Kidney epithelial cell (primary cell): ENCODE measurements at places on chromosomes 5 and 9. TPM values are rescaled to one million over a fixed set of nuclear protein-coding genes. Genes with fewer than 3 reads are reported as not detected.
A peak's percentile ranks its signal among the peaks of the same experiment; 100 is the strongest.

DNA sequence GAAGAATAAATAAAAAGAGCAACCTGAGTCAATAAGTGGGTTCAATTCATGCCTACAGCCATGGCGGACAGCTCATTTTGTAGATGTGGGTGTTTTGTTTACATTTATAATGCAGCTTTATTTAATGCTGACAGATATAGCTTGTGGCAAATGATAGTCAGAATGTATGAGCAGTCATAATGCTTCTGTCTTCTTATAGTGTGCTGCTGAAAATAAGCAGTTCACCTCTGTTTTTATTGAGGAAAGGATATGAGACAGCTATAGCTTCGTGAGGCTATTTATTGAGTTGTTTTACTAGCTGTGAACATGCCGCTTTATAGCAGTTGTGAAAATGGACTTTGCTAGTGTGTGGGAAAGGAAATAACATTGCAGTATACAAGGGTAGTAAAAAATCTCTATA lies 147.4 kb downstream of the PBX3 start:
- no peak for DNase-seq

DNA sequence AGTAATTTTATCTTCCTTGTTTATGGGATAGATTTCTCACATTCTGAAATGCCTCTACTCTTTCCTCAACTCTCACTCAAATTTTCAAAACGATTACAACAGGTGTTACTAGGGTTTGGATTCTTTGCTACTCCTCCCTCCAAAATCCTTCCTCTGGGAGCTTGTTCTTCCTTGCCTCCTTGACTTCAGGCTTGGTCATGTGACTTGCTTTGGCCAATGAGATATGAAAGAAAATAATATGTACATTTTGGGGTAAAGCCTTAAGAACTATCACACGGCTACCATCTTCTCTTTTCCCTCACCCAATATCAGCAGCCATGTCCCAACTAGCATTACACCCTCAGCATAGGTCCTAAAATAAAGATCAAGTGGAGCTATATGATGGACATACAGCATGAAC lies 28.8 kb upstream of the SLC1A1 start:
- no peak for DNase-seq

Gene FST
- 0.33 TPM in 1 of 2 replicates, not detected in the other for total RNA-seq

DNA sequence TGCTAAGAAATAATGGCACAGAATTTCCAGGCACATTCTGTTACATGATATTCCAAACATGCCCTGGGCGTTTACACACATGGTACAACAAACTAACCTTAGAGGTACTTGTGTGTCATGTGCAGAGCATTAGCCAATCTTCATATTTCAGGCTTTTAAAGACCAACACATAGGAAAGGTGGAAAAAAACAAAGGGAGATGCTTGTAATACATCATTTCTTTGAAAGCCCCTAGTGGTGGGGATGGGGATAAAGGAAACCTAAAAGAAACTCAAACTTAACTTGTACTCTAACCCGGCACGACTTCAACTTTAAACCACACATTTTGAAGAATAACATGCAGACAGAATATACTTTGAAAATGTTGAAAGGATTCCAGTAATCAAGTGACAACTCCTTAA lies 133.6 kb downstream of the PTPRD start:
- no peak for DNase-seq

Gene ZNF883
- 2.7 and 3.0 TPM in 2 replicates for total RNA-seq

DNA sequence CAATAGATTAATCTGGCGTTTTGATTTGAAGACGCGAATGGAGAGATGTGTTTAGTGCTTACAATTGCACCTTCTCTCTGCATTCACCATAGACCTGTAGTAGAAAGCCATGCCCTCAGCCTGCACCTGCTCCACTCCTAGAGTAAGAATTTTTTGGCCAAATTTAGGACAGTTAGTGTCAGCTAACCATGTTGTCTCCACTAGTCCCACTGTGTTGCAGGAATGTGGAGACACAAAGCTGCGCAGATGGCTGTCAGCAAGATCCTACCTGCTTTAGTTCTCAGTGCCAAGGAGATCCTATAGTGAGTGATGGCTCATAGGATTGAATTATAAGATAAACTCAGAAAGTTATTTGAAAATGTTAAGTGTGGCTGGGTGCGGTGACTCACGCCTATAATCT lies 35.1 kb upstream of the ABCA1 start:
- no peak for DNase-seq

Gene FOXD4L3
- not detected in 2 replicates for total RNA-seq

Gene SLC46A2
- not detected in 2 replicates for total RNA-seq

Gene NR5A1
- not detected in 2 replicates for total RNA-seq

Gene SOX30
- total RNA-seq = 0.08 TPM in 1 of 2 replicates, not detected in the other

GRCh38 chr5:57432876-57433275 lies 49.7 kb downstream of the ACTBL2 start:
- DNase-seq = no peak

- DNase-seq = no peak
Measured at GRCh38 chr5:40238066-40238745, 441.5 kb upstream of the PTGER4 start.

- DNase-seq = no peak
Measured at GRCh38 chr5:20832204-20833080, 844.4 kb upstream of the CDH18 start.

DNA sequence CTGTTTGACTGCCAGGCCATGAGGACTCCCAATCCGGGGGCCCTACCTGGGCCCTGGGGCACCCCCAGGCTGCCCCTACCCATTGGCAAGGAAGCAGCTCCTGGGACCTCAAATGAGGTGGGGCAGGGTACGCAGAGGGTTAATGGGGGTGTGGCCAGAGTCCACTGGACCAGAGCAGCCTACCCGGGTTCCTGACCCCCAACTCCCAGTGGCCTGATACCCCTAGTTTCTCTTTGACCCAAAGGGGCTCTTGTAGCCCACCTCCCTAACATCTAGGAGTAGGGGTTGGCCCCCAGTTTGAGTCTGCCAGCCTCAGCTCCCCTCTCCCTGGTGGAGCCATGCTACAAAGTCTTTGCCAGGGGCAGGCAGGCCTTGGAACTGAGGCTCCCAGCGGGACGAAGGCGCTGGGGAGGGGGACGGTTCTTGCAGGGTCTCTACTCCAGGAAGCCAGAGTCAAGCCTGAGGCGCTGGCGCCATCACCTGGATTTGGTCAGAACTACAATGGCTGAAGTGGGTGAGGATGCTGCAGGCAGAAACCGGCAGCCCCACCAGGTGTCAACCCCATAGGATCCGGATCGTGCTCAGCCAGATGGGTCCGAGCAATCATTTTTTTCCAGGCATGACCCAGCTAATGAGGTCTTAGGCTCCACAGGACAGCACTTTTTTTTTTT lies 8.4 kb upstream of the CERCAM start:
- DNase-seq = no peak

GRCh38 chr5:163439092-163439425 lies 1.7 kb downstream of the CCNG1 start:
- no peak for DNase-seq

Gene CDC20B
- 0.27 TPM in 1 of 2 replicates, not detected in the other for total RNA-seq

- no peak for DNase-seq
Measured at GRCh38 chr5:157561110-157561509, 14.5 kb downstream of the ADAM19 start.

DNA sequence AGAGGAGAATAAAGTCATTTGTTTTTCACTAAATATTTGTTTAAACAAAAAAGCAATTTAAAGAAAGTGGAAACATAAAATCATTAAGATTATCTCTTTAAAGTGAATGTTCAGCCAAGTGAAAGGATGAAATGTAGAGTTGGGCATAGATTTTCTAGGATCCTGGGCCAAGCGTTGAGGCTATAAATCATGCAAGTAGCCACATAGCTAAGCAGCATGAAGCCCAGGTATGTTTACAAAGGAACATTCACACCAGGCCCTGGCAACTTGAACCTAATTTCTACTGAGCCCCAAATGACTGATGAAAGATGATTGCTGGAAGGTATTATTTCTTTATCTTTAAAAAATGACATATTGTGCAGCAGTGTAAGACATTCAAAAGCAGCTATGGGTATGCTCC lies 461.8 kb downstream of the MAT2B start:
- no peak for DNase-seq

Gene LCN15
- not detected in 2 replicates for total RNA-seq

Gene MLLT3
- total RNA-seq = 16.2 and 32.4 TPM in 2 replicates

- DNase-seq = no peak
Measured at GRCh38 chr9:20729523-20729922, 45.5 kb downstream of the FOCAD start.

Gene MUSK
- not detected in 2 replicates for total RNA-seq

GRCh38 chr9:134136118-134136995 lies 475 bp downstream of the WDR5 start:
- no peak for DNase-seq

DNA sequence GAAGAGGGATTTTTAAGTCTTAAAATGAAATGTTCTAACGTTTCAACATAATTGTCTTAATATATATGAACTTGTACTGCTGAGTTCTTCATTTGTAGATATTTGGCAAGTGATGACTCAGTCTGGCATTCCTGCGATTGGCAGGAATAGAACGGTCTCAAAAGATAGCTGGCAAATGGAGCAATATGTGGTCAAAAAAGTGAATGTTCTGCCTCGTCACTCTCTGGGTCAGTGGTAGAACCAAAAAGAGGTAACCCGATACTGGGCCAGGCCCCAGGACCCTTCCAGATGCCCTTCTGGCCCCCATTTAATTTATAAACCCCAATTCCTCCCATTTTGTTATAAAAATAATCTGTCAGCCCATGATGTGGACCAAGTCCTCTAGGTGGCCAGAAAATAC lies 39.2 kb downstream of the ZNF366 start:
- no peak for DNase-seq

DNA sequence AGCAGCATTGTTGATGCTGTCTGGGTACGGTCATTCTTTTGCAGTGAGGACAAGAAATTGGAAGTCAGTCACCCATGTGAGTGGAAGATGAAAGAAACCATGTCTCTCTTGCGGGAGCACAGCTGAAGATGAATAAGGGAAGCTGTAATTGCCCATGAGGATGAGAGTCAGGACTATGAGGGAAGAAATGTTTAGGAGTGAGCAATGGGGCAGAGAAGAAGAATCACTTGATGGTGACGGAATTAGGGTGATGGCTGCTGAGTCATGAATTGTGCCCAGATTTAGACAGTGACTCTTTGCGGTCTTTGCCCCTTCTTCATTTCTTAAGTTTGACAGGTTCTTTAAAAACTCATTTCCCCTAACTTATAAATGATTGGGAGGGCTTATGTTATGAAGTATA lies 183.3 kb downstream of the MAST4 start:
- peak; percentile 31 for DNase-seq

DNA sequence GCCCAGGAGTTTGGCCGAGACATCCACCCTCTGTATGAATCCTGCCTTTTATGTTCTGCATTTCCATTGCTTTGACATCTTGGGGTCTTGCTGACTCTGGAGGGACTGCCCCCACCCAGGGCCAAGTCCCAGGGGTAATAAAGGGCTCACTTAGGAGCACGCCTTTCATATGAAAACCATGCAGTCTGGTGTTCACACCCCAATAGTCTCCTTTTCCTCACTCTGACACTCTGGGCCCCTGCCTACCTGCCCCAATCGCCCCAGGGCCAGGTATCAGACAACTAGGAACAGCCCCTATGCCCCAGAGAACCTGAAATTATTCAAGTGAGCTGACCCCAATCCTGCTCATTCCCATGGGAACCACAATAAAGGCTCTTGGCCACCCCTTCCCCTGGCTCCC lies 33.1 kb upstream of the RAPGEF1 start:
- no peak for DNase-seq

- DNase-seq = no peak
Measured at GRCh38 chr5:112973036-112973435, 3.6 kb upstream of the DCP2 start.

Gene RMND5B
- 26.3 and 42.7 TPM in 2 replicates for total RNA-seq

GRCh38 chr5:159641371-159642039 lies 274.8 kb upstream of the ADRA1B start:
- no peak for DNase-seq

Gene CA9
- total RNA-seq = 0.04 and 0.27 TPM in 2 replicates

DNA sequence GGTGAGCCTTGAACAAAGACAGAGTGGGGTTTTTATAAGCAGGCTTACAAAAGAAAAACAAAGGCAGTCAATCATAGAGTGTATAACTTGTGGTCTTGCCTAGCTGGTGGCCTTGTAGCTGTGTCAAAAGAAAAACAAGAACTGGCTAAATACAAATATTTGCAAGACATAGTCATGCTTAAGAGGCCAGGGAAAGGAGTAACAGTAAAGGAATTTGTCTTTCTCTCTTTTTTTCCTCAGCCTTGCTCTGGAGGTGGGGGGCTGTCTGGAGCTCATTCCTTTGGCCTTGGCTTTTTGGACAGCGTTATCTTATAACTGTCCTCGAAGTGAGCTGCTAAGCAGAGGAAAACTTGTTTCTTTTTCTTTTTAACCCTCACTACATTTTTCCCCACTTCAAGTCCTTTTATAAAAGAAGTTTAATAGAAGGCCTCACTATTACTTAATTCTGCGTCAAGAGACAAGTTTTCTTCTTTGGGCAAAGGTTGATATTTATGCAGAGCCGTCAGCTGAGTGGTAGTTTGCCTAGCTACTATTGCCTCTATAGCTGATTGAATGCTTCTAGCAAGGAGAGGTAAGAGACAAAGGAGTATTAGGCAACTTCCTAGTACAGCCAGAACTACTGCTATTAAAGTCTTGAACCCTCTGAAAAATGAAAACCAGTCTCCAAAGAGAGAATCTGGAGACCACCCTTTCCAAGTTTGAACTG lies 14.3 kb downstream of the CEL start:
- peak; percentile 65 for DNase-seq

DNA sequence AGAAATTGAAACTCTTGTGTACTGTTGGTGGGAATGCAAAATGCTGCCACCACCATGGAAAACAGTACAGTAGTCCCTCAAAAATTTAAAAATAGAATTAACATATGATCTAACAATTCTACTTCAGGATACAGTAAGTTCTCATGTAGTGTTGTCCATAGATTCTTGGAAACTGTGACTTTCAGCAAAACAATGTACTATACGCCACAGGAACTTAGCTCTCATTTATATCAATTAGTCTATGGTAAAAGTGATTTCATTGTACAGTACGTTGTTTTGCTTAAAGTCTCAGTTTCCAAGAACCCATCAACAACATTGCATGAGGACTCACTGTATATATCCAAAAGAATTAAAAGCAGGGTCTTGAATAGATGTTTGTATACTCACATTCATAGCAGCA lies 233.5 kb upstream of the GAS1 start:
- no peak for DNase-seq

DNA sequence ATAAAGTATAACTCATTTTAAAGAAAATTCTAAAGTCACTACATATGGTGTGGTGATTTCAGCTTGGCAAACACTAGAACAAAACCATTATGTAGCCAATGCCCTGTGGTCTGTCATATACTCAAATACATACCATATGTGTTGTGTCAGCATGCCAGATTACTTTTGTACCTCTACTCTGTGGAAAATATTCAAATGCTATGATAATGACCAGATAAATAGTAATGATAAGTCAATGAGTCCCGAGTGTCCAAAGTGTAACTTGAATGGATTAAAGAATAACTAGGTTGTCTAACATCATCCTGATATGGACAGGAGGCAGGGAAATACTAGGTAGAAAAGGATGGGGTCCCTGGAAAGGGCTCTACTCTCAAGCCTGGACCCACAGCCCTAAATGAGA lies 58.0 kb upstream of the IL6ST start:
- no peak for DNase-seq

DNA sequence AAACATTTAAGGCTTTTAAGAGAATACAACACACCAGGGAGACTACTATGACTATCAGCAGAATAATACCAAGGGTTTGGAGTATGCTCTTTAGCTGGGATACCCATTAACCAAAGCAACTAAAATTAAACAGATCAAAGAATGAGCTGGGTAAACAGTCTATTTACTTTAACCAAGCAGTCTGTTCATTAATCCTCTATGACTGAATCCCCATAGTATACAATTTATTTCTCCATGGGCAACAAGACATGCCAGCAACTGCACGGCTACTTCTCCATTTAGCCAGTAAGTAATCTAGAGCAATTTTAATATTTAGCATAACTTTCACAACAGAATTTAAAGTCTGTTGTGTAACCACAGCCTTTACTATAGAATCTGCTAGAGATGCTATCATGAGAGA lies 77.6 kb downstream of the CDO1 start:
- DNase-seq = no peak
